WTC11 (cell line): ENCODE measurements at places on chromosomes 13 and 19. TPM values are rescaled to one million over a fixed set of nuclear protein-coding genes. Genes with fewer than 3 reads are reported as not detected.

The EID2B gene
- 2.7 to 3.6 TPM (median 2.7 TPM) in 3 replicates for total RNA-seq

The PRR19 gene
- 3.6 to 5.0 TPM (median 3.7 TPM) in 3 replicates for total RNA-seq

The TSHZ3 gene
- total RNA-seq = 21.4 to 22.3 TPM (median 21.6 TPM) in 3 replicates

The XPO4 gene
- 32.2 to 34.9 TPM (median 33.8 TPM) in 3 replicates for total RNA-seq

The GPR12 gene
- 0.07 to 0.09 TPM in 2 of 3 replicates, not detected in the other for total RNA-seq

The ZNF536 gene
- total RNA-seq = 0.34 to 0.37 TPM (median 0.35 TPM) in 3 replicates

The WDR87 gene
- total RNA-seq = not detected in 3 replicates

The CABP5 gene
- total RNA-seq = not detected in 3 replicates

The C19orf67 gene
- 0.35 to 0.87 TPM (median 0.41 TPM) in 3 replicates for total RNA-seq

The SHISA2 gene
- total RNA-seq = 12.9 to 20.5 TPM (median 13.3 TPM) in 3 replicates

The KIR2DL4 gene
- total RNA-seq = not detected in 3 replicates

The CEACAM19 gene
- 1.9 to 2.9 TPM (median 2.3 TPM) in 3 replicates for total RNA-seq

The PLPPR3 gene
- 60.6 to 86.8 TPM (median 83.9 TPM) in 3 replicates for total RNA-seq

The B3GNT8 gene
- 0.96 to 2.3 TPM (median 1.2 TPM) in 3 replicates for total RNA-seq
